ENCODE measurements at places on chromosomes 5 and 9. TPM values are rescaled to one million over a fixed set of nuclear protein-coding genes. Genes with fewer than 3 reads are reported as not detected.

The SPINK13 gene
- polyA plus RNA-seq = not detected

DNA sequence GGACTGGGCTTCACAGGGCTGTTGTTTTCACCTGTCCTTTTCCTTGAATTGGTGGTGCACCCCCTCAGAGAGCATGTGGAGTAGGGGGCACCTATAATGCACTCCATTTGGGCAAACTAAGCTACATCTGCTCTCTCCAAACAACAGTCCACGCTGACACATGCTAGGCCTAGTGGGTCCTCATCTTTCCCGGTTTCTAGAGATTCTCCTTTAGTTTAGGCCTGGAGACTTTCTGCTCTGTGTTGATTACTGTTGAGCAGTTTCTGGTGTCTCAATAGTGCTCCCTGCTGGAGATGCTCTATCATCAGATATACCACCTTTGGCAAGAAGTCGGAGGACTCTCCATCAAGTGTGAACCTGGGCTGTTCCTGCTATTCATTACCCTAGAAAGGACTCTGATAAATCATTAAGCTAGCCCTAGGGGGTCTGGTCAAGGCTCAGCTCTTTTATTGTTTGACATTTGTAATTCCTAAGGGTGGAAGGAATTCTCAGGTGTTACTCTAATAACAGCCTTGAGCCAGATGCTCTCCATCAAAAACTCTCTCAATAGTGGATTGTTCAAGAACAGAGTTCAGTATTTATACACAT, 64.0 kb upstream of the FYB1 start:
- H3K4me3 ChIP-seq = no peak overlapping the region
- no peak overlapping the region for H3K27ac ChIP-seq
- H3K27me3 ChIP-seq = no peaks in the 10 kb centered on the region
- peak; percentile 77 for DNase-seq
- no peaks in the 10 kb centered on the region for H3K36me3 ChIP-seq

- H3K27me3 ChIP-seq = no peaks in the 10 kb centered on the region
- H3K4me1 ChIP-seq = no peaks in the 10 kb centered on the region
- no peak for DNase-seq
- no peak overlapping the region for H3K27ac ChIP-seq
- H3K4me3 ChIP-seq = no peak overlapping the region
- H3K36me3 ChIP-seq = no peaks in the 10 kb centered on the region
Measured at GRCh38 chr9:72971411-72971810, 18.6 kb upstream of the ALDH1A1 start.

The LHX3 gene
- 0.07 TPM for polyA plus RNA-seq

- peaks cover 14% of the 10 kb centered on the region for H3K4me1 ChIP-seq
- H3K4me3 ChIP-seq = peak overlapping the region; percentile 36
- no peaks in the 10 kb centered on the region for H3K36me3 ChIP-seq
- no peak overlapping the region for H3K27ac ChIP-seq
- H3K27me3 ChIP-seq = peaks cover 27% of the 10 kb centered on the region
Measured at GRCh38 chr5:154610321-154611154, 132.5 kb upstream of the HAND1 start.

- no peaks in the 10 kb centered on the region for H3K36me3 ChIP-seq
- no peak for DNase-seq
- no peak overlapping the region for H3K27ac ChIP-seq
- H3K27me3 ChIP-seq = no peaks in the 10 kb centered on the region
- no peak overlapping the region for H3K4me3 ChIP-seq
Measured at GRCh38 chr5:163580516-163580915, 75.1 kb downstream of the MAT2B start.

DNA sequence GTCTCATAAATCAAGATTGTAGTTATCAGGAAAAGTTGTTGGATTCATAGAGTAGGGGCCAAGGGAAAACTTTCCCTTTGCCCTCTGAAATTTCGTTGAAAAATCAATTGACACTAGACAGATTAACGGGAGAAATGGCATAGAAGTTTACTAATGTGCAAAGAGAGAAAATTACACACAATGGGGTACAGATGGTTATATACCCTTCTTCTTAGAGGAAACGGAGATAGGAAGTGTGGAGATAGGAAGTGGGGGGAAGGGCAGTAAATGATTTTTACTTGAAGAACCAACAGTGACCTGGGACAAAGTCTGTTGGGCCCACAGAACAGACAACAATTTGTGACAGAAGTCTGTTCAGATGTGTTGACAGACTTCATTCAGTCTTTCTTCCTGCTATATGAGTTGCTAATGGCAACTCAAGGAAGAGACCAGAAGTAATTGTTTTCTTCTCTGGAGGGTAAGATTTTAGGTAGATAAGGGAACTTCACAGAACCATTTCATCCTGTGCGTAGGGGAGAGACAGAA, 177.9 kb downstream of the C9orf152 start:
- no peaks in the 10 kb centered on the region for H3K36me3 ChIP-seq
- no peak overlapping the region for H3K4me3 ChIP-seq
- no peaks in the 10 kb centered on the region for H3K27me3 ChIP-seq
- no peak overlapping the region for H3K27ac ChIP-seq
- peaks cover 11% of the 10 kb centered on the region for H3K4me1 ChIP-seq

GRCh38 chr5:108259306-108259705, 122.6 kb downstream of the FBXL17 start:
- peaks cover 3% of the 10 kb centered on the region for H3K4me1 ChIP-seq
- no peaks in the 10 kb centered on the region for H3K27me3 ChIP-seq
- no peak for DNase-seq
- no peak overlapping the region for H3K27ac ChIP-seq

GRCh38 chr9:37453827-37454226, 11.4 kb downstream of the ZBTB5 start:
- H3K36me3 ChIP-seq = peaks cover 9% of the 10 kb centered on the region
- no peak for DNase-seq
- H3K27me3 ChIP-seq = no peaks in the 10 kb centered on the region

The IL13 gene
- polyA plus RNA-seq = 0.14 TPM

- H3K27ac ChIP-seq = no peak overlapping the region
- no peaks in the 10 kb centered on the region for H3K4me1 ChIP-seq
- DNase-seq = no peak
- no peaks in the 10 kb centered on the region for H3K27me3 ChIP-seq
- H3K4me3 ChIP-seq = no peak overlapping the region
- no peaks in the 10 kb centered on the region for H3K36me3 ChIP-seq
Measured at GRCh38 chr5:14958188-14958587, 86.6 kb upstream of the ANKH start.

- no peaks in the 10 kb centered on the region for H3K4me1 ChIP-seq
- H3K4me3 ChIP-seq = no peak overlapping the region
- no peak for DNase-seq
- H3K27ac ChIP-seq = no peak overlapping the region
- H3K27me3 ChIP-seq = no peaks in the 10 kb centered on the region
Measured at GRCh38 chr5:159274676-159275075, 11.6 kb downstream of the UBLCP1 start.

DNA sequence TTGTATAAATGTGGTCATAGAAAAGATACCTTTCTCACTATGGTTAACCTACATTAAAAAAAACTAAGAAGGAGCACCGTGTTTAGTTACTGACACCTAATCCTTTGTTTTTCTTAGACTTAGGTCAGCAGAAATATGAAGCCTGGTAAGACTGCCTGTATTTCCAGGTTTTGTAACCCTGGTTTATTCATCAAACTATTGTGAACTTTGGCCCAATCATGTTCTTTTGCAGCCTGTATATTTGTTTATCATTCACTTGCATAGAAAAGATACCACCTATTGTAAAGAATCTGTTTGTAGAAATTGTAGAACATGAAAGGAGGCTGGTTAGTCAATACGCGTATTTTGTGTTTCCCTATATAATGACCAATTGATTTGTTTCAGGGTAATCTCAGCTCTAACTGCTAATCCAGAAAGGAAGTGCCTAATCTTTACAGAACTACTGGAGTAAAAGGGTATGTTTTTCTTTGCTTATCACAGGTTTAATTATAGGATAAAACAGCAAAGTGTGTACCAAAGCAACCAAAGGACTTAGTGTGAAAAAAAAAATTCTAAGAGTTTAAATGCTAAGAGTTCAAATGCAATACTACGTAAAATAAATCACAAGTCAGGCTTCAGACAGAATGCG, 103.6 kb downstream of the LURAP1L start:
- no peak for DNase-seq
- H3K27ac ChIP-seq = no peak overlapping the region
- no peak overlapping the region for H3K4me3 ChIP-seq
- H3K36me3 ChIP-seq = no peaks in the 10 kb centered on the region

GRCh38 chr5:68680366-68680765, 413.4 kb upstream of the SLC30A5 start:
- peaks cover 4% of the 10 kb centered on the region for H3K27me3 ChIP-seq
- H3K4me1 ChIP-seq = peaks cover 21% of the 10 kb centered on the region
- H3K36me3 ChIP-seq = no peaks in the 10 kb centered on the region

The LPAR1 gene
- 0.06 TPM for polyA plus RNA-seq

The PCDHGA5 gene
- polyA plus RNA-seq = 0.07 TPM

The PCDHB10 gene
- not detected for polyA plus RNA-seq

DNA sequence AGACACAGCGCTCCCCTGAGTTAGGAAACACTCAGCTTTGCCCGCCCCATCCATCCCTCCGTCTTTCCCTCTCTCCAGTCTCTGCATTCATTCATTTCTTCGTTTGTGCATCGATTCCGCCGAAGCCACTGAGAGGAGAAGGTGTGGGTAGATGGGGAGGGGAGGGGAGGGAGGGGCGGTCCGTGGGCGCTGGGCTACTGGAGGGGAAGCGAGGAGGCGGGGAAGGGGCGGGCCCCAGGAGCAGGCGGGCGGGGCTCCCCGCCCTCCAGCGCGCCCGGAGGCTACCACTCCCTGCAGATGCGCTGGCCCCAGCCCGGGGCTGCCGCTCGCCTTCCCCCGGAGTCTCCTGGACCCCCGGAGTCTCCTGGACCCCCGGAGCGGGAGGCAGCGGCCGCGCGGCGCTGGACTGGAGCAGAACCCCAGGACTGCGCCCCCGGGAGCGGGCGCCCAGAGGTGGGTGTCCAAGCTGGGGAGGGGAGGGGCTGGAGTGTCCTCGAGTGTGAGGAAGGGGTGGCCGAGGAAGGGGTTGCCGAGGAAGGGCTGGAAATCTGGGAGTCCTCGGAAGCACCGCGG, 159.5 kb downstream of the C9orf152 start:
- H3K27me3 ChIP-seq = no peaks in the 10 kb centered on the region
- H3K4me1 ChIP-seq = peaks cover 42% of the 10 kb centered on the region
- DNase-seq = peak; percentile 91
- H3K4me3 ChIP-seq = peak overlapping the region; percentile 98
- H3K27ac ChIP-seq = peak overlapping the region; percentile 40

DNA sequence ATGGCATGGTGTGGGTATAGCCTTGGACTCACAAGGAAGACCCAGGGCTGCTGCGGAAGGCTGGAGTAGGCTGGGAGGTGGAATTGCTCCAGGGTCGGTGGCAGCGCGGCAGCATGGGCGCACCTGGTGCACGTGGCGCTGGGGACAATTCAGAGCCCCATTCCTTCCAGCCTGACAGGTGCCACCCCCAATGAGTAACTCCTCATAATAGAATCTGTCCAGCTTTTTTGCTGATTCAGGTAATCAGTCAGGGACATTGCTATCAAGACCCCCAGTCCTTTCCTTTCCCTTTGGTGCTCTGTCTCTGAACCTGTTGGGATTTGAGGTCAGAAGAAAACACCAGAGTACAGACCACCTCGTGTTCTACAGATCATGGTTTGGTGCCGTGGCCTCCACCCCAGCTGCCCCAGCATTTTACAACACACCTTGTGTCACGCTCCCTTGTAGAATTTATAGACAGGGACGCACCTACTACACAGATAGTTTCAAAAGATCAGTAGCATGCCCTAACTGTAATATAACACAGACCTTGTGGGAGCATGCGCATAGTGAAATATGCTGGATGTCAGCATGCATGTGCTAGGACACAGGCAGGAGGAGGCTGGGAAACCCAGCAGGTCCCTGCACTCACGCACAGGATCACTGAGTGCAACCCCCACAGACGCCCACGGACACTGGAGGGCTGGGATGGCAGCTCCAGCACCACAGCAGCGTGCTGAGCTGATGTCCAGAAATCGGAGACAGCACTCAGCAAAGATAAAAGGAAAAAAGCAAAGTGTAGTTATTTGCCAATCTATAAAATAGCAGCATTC, 47.9 kb upstream of the CTSL start:
- no peaks in the 10 kb centered on the region for H3K36me3 ChIP-seq
- H3K27ac ChIP-seq = no peak overlapping the region
- no peak overlapping the region for H3K4me3 ChIP-seq
- DNase-seq = no peak
- no peaks in the 10 kb centered on the region for H3K27me3 ChIP-seq

DNA sequence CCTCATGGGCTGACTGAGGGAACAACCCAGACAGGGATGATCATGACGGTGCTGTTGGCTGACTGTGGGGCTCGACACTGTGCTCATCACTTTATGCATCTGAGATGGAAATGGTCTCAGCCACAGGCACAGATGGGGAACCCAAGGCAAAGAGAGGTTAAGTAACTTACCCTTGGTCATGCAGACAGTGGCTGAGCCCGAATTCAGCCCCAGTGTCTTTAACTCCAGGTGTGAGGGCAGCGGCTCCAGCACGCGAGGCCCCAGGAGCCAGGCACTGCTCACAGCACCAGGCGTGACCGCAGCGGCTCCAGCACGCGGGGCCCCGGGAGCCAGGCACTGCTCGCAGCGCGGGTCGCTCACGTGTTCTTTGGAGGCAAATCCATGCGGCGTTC, 45.3 kb upstream of the FCN1 start:
- H3K27ac ChIP-seq = no peak overlapping the region
- H3K4me1 ChIP-seq = no peaks in the 10 kb centered on the region
- H3K27me3 ChIP-seq = peaks cover 9% of the 10 kb centered on the region

DNA sequence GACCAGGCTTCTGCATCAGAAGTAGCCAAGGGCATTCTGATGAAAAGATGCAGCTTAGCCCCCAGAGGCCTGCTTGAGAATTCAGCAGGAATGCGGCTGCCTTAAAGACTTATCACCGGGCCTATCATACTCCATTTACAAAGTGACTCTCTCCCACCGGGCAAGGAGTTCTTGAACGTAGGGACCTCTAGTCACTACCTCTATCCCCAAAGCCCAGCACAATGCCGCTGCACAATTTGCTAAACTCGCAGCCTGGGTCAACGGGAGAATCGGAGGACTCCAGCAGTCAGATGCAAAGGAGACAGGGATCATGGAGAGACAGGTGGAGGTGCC, 661 bp downstream of the PDCL start:
- no peaks in the 10 kb centered on the region for H3K27me3 ChIP-seq
- no peak for DNase-seq
- peak overlapping the region; percentile 82 for H3K27ac ChIP-seq
- H3K4me1 ChIP-seq = peaks cover 8% of the 10 kb centered on the region
- peak overlapping the region; percentile 74 for H3K4me3 ChIP-seq
- H3K36me3 ChIP-seq = peaks cover 7% of the 10 kb centered on the region

DNA sequence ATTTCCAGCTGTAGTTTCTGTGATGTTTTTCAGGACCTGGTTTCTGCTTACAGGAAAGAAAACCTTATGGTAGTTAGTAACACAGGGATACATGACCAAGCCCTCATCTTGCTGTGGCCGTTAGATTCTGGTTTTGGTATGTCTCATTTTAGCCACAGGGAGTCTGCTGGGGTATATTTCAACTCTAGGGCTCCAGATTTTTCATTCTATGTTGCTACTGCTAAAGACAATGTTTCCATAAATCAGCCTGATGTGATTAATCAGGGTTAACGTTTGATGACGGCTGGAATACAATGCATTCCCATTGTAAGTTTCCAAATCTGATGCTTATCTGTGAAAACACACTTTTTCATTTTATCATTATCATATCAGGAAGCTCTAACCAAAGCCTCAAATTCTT, 48.2 kb downstream of the P4HA2 start:
- no peak for DNase-seq
- no peaks in the 10 kb centered on the region for H3K36me3 ChIP-seq
- no peak overlapping the region for H3K27ac ChIP-seq
- H3K4me3 ChIP-seq = no peak overlapping the region
- H3K4me1 ChIP-seq = peaks cover 19% of the 10 kb centered on the region

GRCh38 chr9:30459156-30459555, 1925.3 kb upstream of the ACO1 start:
- no peaks in the 10 kb centered on the region for H3K4me1 ChIP-seq
- H3K36me3 ChIP-seq = no peaks in the 10 kb centered on the region
- no peak overlapping the region for H3K4me3 ChIP-seq

The PIP5K1B gene
- 11.8 TPM for polyA plus RNA-seq

Data from B cell (primary cell).